ENCODE measurements at places on chromosomes 1 and 21.

DNA sequence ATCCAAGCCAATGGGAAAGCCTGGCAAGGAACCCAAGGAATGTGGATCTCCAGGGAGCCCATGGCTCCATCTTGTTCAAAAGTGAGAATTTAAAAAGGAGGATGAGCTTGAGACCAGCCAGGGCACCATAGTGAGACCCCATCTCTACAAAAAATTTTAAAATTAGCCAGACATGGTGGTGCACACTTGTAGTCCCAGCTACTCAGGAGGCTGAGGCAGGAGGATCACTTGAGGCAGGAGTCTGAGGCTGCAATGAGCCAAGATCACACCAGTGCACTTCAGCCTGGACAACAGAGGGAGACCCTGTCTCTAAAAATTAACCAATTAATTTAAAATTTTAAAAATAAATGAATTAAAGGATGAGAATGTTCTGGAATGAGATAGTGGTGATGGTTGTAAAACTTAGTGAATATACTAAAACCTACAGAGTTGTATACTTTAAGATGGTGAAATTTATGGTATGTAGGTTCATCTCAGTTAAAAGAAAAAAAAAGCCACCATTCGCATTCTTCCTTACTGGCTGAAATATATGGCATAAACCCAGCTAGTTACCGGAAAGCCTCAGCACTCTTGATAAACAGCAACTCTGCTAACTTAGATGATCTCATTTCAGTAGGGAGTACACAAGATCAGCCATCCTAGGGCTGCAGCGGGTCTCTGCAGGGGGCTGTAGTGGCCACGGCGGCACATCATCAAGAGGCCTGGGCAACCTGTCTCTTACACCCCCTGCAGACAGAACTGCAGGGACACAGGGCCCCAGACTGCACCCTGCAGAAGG, 48.3 kb upstream of the H6PD start:
- DNase-seq: no peak

GRCh38 chr21:21383126-21383525, 384.9 kb downstream of the NCAM2 start:
- no peak for DNase-seq

DNA sequence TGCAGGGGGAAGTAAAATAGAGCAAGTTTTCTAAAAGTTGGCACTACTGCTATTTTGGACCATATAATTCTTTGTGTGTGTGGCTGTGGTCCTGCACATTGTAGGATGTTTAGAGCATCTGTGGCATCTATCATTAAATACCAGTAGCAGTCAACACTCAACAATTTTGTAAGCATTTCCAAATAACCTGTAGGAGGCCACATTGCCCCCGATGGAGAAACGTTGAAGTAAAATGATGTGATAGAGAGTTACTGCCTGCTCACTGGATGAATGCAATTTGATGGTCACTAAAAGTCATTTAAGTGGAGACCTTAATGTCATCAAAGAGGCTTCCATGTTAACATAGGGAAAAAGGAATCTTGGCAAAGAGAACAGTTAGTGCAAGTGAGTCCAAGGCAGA, 560.8 kb downstream of the NEGR1 start:
- no peak for DNase-seq

- DNase-seq: no peak
These were observed 11.2 kb downstream of the SLFNL1 start for GRCh38 chr1:41010345-41010744.

DNA sequence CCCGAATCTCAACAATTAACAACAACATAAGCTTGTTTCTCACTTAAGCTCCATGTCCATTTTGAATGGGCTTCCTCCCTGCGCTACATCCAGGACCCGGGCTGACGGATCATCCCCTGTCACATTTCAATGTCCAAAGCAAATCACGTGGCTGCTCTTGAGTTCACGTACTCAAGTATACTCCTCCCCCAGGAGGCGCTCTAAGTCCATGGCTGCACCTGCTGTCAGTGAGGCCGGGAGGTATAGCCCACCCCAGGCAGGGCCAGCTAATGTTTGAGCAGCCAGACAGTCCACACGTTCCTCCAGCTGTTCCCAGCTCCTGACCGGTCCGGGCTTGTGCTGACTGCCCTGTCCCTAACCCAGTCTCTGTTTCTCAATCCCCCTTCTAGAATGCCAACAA, 220.8 kb downstream of the SLC35F3 start:
- DNase-seq: no peak

DNA sequence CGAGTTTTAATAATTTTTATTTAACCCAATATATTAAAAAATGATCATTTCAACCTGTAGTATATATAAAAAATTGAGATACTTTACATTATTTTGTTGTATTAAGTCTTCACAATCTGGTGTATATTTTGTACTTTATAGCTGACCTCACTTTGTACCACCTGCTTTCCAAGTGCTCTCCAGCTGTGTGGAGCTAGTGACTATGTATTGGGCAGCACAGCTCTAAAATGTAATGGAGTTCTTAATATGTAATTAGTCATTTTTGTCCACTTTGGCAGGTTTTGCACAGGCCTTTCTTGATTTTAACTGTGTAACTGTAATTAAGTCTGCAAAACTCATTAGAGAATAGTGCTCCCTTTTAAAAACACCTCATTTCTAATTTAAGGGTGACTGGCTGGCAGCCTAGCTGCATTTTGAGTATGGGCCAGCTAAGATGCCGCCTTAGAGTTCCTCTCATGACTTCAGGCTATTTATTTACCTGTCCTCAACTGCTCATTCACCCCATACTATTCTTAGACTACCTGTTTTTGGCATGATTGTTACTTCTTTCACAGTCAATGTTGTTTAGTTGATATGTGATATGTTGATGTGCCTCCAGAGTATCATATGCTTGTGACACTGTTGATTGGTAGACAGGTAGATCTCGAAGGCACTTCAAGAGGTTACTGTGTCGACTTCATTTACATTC, 43.2 kb downstream of the ZYG11B start:
- peak; percentile 6 for DNase-seq

DNA sequence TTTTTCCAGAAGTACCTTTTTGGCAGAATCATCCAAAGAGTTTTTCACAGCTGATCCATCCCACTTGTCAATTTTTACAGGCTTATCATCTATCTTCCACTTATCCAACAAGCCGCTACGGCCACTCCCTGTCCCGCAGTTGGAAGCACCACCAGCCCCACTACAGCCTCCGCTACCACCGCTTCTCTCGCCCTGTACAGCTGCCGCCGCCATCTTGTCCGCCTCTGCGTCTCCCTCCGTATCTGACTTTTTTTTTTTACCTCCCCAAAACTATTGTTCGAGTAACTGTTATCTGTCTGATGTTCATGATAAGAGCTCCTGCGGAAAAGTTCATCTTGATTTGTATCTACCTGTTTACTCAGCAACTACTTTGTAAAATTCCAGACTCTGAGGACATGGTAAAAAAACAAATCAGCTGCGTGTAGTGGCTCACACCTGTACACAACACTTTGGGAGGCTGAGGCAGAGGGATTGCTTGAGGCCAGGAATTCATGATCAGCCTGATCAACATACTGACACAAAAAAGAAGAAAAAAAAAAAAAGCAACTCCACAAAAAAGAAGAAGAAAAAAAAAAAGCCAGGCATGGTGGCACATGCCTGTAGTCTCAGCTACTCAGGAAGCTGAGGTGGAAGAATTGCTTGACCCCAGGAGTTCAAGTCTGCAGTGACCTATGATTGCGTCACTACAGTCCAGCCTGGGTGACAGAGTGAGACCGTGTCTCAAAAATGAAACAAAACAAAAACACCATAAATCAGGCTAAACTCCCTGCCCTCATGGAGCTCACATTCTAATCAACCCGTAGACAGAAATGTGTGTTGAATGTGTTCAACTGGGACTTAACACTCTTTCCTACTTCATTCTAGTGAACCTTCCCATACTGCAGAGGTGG, 8.0 kb upstream of the EYA3 start:
- DNase-seq: no peak

DNA sequence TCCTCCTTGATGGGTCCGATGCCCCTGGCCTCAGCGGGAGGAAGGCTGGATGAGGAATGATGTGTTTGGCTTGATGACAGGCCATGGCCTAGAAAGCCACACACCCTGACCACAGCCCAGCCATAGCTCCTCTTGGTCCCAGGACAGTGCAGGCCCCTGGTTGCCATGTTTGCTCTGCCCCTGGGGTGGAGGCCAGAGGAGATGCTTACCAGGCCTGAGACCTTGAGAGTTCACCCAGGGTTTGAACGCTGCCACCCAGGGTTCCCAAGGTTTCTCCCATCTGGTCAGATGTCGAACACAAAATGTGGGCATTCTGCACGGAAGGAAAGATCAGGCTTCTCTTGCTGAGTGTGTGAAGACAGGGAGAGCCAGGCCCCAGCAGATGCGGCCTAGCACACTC, 2.6 kb downstream of the C1orf226 start:
- DNase-seq: no peak

- DNase-seq: no peak
These were observed 301.8 kb upstream of the DUSP10 start for GRCh38 chr1:222043444-222044292.

- no peak for DNase-seq
These were observed 134.6 kb upstream of the BARHL2 start for GRCh38 chr1:90851711-90852050.

GRCh38 chr1:7670334-7671145, 100.6 kb upstream of the VAMP3 start:
- DNase-seq: no peak

DNA sequence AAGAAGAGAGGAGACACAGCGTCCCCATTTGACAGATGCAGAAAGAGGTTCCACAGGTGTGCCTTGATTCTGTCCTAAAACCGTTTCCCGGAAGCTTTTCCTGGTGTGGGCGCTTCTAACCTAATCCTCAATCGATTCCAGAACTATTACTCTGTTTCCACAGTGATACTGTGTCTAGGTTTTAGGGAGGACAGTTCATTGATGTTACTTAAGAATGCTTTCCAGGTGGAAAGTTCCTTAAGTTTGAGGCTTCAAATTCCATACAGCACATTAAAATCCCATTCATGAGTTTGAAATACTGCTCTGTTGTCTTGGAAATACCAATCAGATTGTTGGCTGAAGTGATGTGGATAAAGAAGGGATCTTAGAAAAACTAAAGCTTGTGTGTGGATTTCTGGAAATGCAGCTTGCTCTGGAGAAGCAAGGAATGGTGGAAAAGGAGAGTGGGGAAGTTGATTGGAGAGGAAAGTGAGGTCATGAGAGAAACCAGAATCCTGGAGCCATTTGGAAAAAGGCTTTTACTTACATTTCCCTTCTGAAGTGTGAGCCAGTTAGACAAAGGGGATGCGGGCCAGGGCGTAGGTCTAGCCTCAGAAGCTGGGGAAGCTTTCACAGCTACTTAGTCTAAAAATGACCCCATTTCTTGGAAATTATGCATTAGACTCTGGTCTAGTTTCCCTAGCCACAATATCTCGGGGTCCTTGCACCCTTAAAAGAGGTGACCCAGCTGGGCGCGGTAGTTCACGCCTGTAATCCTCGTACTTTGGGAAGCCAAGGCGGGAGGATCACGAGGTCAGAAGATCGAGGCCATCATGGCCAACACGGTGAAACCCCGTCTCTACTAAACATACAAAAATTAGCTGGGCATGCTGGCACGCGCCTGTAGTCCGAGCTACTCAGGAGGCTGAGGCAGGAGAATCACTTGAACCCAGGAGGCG, 6.7 kb downstream of the ELF3 start:
- DNase-seq: no peak

GRCh38 chr1:162430583-162430982, 18.6 kb upstream of the SH2D1B start:
- no peak for DNase-seq

DNA sequence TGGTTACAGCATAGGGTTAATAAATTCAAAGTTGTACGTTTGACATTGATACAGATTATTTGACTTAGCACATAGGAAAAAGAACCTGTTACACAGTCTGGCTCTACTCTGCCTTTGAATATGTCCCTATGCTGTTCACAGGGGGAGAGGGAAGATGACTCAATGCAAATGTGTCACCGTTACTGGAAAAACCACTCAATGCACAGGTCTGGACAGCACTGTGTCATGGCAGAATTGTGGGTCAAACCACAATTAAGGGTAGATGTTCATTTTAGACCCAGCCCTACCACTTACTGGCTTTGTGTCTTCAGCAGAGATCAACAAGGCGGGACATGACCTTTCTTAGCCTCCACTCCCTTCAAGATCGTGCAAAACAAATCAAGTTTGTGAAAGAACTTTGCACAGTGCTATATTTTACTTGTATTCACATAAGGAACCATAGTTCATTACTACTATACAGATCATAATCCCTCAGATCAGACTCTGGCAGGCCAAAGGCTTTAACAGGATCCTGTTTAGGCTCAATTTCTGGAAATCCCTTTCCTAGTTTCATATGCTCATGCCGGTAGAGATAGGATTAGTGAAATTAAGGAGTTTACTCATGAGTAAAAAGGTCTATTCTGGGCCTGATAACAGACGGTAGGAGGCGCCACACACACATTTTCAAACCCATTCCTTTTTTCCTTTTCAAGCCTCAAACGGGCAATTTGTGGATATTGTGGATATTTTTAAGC, 22.1 kb downstream of the EIF2D start:
- no peak for DNase-seq

DNA sequence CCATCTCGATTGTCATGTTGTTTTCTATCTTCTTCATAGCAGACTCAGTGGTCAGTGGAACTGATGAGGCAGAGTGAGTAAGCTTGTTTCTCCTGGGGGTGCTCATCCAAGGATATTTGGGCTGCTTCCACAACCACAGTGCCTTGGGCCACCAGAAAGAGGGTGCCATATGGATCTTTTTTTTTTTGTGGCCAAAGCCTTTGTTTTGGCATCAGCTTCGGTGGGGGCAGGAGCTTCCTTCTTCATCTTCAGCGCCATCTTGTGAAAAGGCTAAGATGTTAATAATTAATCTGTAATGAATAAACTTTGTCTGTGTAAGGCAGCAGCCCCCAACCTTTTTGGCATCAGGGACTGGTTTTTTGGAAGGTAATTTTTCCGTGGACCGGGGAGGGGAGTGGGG, 6.6 kb upstream of the PLPP3 start:
- DNase-seq: no peak

GRCh38 chr1:241090798-241091197, 266.2 kb downstream of the RGS7 start:
- no peak for DNase-seq

GRCh38 chr1:19923137-19923952, at the start of gene PLA2G2E:
Gene PLA2G2E (minus strand): TSS chr1:19923617. CDS start chr1:19923559, 58 bp downstream.
- DNase-seq: no peak

- DNase-seq: no peak
These were observed 28.2 kb downstream of the SLC30A10 start for GRCh38 chr1:219900201-219900600.

GRCh38 chr1:207838156-207839082, 72.5 kb downstream of the CD34 start:
- DNase-seq: no peak

DNA sequence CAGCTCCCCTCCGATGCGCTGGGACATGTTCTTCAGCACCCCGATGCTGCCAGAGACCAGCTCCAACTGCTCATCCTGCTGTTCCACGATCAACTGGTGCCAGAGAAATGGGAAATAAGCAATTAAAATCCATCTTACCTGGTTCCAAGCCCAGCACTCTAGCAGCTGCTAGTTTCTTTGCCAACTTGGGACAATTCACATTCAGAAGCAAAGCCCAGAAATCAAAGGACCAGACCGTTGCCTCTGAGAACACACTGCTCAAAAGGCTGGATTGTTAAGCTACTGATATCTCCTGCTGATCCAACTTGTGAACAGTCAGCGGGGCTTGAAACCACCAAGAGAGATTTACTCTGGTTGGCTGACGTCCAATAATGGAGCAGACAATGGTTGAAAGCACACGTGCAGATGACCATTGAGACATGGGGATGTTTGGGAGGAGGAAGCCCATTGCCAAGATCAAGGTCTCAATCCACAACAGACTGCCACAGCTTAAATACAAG, 34.4 kb downstream of the STX6 start:
- no peak for DNase-seq

GRCh38 chr1:40353082-40353481, 20.4 kb upstream of the SMAP2 start:
- no peak for DNase-seq

Data from NCI-H1417 treated with DMSO at 0.1 percent for 48 hours (cell line).